ENCODE measurements at places on chromosomes 2 and 18.

DNA sequence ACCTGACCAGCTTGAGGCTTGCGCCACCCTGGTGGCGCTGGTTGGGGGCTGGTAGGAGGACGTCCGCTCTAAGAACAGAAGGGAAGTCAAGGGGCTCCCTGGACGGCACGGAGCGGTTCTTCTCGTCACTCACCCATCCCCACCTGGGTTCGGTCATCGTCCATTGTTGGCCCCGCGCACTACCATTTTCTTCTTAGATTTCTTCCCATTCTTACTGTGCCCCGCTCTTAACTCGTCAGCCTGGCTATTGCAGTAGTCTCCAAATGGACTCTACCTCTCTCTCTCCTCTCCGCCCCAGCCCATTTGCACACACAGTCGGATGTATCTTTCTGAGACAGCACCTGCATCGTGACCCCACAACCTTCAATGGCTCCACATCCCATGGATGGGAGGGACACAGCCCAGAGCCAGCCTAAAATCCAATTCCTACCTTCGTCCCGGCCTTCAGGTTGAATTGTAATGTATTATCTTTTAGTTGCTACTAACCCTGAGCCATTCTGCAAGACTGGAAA lies 814 bp upstream of the RAB1A start:
- DNase-seq = no peak

- no peak for DNase-seq
These were observed 36.7 kb downstream of the LDLRAD4 start for GRCh38 chr18:13254971-13255927.

- DNase-seq = no peak
These were observed 420.6 kb downstream of the ZEB2 start for GRCh38 chr2:144099340-144099739.

- no peak for DNase-seq
These were observed 76.6 kb upstream of the BCL2L11 start for GRCh38 chr2:111044066-111044465.

DNA sequence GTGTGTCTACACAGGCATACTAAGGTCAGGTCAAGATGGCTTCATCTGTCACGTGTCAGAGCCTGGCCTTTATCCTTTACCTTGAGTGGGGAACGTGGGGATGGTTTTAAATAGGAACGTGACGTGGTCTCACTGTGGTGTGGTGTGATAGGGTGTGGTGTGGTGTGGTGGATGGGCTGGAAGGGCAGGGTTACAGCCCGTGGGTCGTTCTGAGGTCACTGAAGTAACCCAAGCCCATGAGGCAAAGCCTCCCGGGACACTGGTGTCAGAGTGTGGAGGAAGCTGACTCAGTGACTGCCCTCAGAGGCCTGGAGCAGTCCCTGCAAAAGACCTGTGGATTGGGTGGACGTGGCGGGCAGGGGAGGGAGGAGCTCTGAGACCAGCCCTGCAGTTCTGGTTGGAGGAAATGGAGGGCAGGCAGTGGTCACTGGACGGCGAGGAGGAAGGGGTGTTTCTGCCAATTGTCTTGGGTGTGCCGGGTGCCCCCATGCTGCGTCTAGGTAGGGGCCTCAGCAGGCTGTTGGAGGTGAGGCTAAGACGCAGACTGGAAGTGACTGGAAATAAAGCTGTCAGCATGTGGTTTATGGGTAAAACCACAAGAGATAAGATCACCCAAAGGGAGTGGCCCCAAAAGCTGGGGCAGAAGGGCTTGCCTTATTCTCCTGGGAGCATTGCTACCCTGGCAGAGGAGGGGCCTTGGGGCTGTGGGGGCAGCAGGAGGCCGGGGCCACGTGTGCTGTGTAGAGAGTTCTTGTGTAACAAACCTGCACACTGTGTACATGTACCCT lies 84.8 kb downstream of the SH3RF3 start:
- peak; percentile 22 for DNase-seq

- peak; percentile 24 for DNase-seq
These were observed 18.7 kb upstream of the IHH start for GRCh38 chr2:219079417-219079816.

DNA sequence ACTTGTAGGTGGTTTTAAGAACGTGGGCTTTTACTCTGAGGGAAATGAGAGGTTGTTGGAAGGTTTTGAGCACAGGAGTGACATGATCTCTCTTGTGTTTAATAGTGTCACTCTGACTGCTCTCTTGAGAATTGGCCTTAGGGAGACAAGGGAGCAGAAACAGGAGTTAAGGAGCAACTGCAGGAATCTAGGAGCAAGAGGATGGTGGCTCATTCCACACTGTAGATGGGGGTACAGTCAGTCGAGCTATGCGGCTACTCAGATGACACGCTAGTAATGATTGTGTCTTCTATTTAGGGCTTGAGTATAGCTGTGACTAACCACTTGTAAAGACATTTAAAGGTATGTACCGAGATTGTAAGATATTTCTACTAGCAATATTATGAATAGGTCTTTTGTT lies 87.4 kb downstream of the RPRM start:
- DNase-seq = no peak

DNA sequence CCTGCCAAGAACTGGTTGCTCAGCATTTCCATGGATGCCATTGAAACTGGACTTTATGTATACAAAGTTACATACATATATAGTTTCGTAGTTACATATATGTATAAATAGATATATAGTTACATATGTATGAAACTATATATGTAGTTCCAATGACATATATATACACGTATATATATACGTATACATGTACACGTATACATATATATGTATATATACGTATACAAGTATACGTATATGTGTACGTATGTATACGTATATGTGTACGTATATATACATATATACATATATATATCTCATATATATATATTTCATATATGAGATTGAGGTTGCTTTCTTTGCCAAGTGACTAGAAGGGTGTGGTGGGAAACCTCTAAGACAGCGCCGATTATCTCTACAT lies 10.6 kb upstream of the TMEM131 start:
- no peak for DNase-seq

DNA sequence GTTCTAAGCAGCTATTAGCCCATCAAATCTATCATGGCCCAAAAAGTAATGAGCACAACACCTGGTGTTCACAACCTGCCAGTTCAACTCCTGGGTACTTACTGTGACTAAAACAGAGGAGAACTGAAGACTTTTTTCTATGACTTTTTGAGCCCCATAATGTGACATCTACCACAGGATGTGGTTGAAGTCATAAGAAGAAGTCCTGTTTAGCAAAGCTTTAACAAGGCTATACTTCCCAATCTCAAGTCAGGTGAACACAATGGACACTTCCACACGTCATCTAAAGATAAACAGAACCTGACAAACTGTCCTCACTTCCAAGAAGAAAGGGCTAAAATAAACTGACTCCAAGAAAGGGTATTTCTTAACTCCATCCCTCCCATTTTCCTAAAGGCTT lies 138.8 kb downstream of the ATAD2B start:
- no peak for DNase-seq

DNA sequence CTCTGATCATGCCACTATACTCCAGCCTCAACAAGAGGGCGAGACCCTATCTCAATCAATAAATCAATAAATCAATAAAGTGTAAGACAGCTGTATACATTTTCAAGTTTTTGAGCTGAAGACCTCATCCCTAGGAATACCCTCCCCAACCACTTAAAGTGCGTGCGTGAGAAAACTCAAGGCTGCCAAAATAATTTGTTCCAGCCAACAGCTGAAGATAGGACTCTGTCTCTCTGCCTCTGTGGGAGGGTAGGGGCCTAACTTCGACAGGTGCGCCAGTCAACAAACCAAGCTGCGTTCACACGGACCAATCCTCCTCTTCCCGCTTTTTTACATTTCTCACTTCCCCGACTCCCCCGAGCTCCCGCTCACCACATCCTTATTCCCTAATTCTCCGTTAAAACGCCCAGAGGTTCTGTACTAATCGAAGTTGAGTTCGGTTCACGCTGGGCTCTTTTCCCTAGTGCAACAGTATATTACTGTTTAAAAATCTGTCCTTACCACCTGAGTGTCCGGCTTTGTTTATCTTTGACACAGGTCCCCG lies 618 bp downstream of the POLR2D start:
- DNase-seq = peak; percentile 7

DNA sequence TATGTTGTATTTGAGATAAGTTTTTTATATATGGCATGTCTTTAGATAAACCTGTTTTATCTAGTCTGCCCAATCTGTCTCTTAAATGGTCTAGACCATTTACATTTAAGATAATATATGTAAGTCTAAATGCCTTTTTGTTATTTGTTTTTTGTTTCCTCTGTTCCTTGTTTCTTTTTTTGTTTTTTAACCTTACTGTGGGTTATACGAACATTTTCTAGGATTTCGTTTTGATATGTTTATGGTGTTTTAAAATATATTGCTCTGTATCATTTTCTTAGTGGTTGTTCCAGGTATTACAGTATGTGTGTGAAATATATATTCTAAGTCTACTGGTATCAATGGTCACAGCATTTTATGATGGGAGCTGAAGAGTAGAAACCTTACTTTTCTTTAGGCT lies 13.3 kb downstream of the BCL2L11 start:
- DNase-seq = no peak

DNA sequence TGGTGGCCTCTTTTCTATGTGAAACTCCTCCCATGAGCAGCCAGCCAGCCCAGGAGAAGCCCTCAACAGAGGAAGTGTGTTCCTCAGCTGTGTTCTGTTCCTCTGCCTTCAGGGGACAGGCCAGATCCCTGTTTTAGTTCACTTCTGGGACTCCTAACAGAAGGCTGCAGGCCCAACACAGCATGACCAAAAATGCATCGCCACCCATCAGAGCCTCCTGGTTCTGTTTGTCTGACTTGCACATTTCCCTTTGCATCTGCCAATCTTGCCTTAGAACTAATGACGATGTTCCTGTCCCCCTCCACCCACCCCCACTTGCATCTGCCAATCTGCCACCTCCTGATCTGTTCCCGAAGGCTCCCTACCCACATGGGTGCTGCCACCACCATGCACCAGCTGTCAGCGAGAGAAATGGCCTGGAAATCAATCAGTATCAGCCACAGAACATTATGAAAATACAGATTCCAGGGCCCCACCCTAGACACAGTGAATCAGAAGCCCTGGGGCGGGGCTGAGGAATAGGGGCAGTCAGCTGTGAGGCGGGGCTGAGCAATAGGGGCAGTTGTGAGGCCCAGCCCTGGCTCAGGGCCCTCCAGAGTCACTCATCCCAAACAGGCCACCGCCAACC lies 51.0 kb downstream of the FAM168B start:
- DNase-seq = peak; percentile 59

DNA sequence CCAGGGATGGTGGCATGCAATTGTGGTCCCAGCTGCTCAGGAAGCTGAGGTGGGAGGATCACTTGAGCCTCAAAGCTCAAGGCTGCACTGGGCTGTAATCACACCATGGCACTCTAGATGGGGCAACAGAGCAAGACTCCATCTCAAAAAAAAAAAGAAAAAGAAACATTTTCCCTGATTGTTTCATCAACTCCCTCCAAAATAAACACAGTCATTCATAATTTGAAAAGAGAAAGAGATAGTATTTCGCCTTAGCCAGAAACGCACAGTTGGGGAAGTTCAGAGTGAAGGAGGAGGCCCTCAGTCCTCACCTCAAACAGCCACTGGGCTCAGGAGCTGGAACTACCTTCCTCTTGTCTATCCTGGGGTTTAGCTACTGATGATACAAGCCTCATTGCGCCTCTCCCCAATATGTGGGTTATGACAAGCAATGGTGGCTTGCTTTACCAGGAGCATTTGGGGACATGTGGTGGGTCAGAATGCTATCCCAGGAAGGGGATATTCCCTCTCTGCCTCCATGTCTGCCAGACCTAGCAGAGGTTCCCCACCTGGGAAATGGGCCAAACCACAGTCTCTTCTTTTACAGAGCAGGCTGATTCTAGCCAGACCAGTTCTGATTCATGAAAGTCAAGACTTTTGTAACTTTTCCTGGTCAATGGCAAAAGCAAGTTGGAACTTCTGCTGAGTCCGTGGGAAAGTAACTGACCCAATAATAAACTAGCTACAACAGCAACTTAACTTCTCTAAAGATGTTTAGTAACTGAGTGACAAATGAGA lies 22.2 kb upstream of the TMEM87B start:
- peak; percentile 65 for DNase-seq

GRCh38 chr2:161283926-161284325 lies 24.3 kb upstream of the PSMD14 start:
- no peak for DNase-seq

GRCh38 chr2:205324355-205324754 lies 357.9 kb upstream of the NRP2 start:
- no peak for DNase-seq

- DNase-seq = peak; percentile 30
These were observed 999 bp downstream of the INSIG2 start for GRCh38 chr2:118089139-118089800.

GRCh38 chr2:25292408-25292807 lies 49.3 kb downstream of the DNMT3A start:
- DNase-seq = no peak

GRCh38 chr2:133054297-133054696 lies 384.3 kb upstream of the LYPD1 start:
- no peak for DNase-seq

- peak; percentile 7 for DNase-seq
These were observed 8.7 kb upstream of the RPRD1A start for GRCh38 chr18:36075862-36076587.

GRCh38 chr2:204145791-204146190 lies 209.2 kb downstream of the ICOS start:
- no peak for DNase-seq

DNA sequence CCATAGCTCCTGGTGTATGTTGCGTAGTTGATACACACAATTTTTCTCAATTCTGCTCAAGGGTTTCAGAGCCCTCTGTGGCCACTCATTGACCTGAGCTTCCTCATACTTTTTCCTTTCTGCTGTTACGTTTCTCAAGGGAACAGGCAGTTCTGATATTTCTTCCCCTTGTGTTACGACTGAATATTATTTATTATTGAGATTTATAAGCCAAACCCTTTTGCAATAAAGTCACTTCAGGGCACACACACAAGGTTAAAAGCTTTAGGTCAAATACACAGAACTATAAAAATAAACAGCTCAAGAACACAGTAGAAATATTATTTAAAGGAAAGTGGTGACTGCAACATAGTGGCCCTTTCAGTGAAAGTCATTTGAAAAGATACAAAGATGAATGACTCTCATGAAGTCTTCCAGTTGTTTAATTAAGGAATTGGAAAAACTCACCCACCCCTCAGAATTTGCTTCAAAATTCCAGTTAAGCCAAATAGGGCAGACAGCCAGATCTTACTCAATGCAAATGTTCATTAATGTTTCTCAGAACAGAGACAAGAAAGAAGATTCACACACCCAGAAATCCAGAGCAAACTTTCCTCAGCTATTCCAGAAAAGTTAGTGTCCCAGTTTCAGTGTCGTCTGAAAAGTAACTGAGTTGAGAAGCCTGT lies 179.7 kb downstream of the TRIB2 start:
- DNase-seq = no peak

DNA sequence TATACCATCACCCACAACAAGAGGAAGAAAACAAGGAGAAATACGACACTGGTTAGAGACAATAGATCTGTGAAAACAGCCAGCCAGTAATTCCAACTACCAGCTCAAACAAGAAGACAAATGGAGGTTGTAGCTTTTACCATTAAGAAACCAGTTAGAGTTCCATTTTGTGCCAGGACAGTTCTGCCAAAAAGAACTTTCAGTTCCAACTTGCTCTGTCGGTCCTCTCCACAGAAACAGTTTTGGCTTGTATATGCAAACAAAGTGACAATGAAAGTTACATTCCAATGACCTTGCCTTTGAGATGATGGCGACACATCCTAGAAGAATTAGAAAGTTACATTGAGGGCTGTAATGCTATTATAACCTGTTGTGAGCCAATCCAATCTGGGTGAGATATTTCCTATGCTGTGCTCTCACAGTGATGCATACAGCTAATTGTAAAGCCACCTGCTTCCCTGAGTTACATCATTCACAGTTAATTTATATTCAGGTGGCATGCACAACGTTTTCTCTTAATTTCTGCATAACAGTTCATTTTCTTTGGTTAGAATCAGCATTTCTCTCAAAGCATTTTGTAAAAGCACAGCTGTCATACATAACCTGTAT lies 1378.4 kb upstream of the PIK3C3 start:
- DNase-seq = no peak
